Stimulated activated CD4-positive, alpha-beta T cell treated with anti-CD3 and anti-CD28 coated beads, Interleukin-1b, Interleukin-23, amount 100 ng/mL, for 4 hours (primary cell): ENCODE measurements at places on chromosomes 2 and 18.

GRCh38 chr2:159188449-159188848 is 98.1 kb downstream of the WDSUB1 start:
- DNase-seq = no peak

GRCh38 chr18:58668897-58669296 is 2.4 kb upstream of the MALT1 start:
- no peak for DNase-seq

GRCh38 chr18:48159816-48160215 is 229.4 kb upstream of the SMAD2 start:
- no peak for DNase-seq

DNA sequence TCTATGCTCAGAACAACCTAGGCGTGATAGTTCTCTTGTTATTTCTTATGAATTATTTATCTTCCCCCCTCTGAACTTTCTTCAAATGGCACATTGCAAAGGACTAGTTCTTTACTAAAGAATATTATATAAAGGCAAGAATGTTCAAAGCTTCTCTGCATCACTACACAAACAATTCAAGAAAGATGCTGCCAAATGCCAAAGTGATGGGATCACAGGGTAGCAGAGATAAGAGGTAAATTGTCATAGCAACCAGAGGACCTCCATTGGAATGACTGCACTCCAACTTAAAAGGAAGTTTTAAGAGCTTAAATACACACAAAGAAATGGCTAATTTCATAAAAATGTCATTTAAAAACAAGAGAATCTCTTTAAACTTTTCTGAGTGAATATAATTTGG is 72.8 kb downstream of the AQP4 start:
- DNase-seq = no peak

DNA sequence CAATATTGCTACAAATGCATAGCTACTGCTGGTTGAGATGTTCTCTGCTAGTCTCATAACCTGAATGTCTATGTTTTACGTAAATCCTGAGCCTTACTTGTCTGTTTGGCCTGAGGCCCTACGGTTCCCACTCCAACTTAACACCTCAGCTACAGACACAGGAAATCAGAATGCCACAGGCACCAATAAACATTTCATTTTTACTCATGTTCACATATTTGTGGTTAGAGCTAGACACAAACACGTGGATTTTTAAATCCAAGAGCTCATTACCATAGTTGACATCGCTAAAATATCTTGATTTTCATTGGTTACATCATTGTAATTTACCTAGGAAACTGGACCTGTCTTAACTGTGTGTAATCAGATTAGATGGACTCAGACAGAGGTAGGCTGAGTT is 263.8 kb upstream of the CDH19 start:
- DNase-seq = no peak
